ENCODE measurements at places on chromosomes 12 and 14.

- DNase-seq, result no peak
Observed at GRCh38 chr12:55607821-55608594, 28.7 kb upstream of the OR10P1 start.

- DNase-seq, result no peak
Observed at GRCh38 chr12:57133916-57134315, 5.6 kb downstream of the LRP1 start.

DNA sequence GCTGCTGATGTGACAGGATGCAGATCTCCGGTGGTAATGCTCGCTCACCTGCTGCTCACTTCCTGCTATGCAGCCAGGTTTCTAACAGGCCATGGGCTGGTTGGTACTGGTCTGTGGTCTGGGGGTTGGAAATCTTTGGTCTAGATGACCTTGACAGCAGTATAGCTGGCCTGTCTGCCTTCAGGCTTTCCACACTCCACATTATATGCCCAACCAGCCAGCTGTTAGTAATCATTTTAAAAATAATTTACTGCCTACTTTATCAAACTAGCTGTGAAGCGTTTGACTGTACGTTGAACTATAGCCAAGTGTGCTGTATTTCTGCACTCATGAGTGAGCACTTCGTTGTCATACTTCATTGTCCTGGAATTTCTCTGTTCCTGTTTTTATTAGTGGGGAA, 424.0 kb upstream of the GARIN6 start:
- DNase-seq, result no peak

- DNase-seq, result no peak
Observed at GRCh38 chr12:65493913-65494245, 215.4 kb downstream of the MSRB3 start.

- DNase-seq, result no peak
Observed at GRCh38 chr14:51401272-51401671, 161.2 kb downstream of the TMX1 start.

GRCh38 chr14:85533023-85533860, 3.3 kb downstream of the FLRT2 start:
- DNase-seq, result peak; percentile 50

- no peak for DNase-seq
Observed at GRCh38 chr14:103716899-103717411, 1.3 kb downstream of the ZFYVE21 start.

DNA sequence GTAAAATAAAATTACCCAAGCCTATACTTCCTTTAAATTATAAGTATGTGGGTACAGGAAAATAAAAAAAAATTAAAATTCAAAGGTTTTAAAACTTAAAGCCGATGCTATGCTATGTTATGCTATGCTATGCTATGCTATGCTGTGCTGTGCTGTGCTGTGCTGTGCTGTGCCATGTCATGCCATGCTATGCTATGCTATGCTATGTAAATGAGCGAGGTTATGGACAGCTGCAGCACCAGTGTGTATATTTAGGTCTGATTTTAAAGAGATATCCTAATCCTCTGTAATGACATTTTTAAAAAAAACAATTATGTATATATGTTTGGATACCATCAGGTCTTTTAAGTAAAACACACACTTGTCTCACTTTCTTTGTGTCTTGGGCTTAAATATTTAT, 1822.0 kb upstream of the SEL1L start:
- DNase-seq, result no peak

GRCh38 chr12:122067966-122068365, 10.6 kb upstream of the MLXIP start:
- no peak for DNase-seq

GRCh38 chr14:61188196-61188595, 92.9 kb downstream of the TMEM30B start:
- DNase-seq, result peak; percentile 14

GRCh38 chr14:77582511-77582910, 33.9 kb downstream of the SPTLC2 start:
- no peak for DNase-seq

GRCh38 chr14:61566537-61567225, 128.6 kb upstream of the HIF1A start:
- DNase-seq, result no peak

DNA sequence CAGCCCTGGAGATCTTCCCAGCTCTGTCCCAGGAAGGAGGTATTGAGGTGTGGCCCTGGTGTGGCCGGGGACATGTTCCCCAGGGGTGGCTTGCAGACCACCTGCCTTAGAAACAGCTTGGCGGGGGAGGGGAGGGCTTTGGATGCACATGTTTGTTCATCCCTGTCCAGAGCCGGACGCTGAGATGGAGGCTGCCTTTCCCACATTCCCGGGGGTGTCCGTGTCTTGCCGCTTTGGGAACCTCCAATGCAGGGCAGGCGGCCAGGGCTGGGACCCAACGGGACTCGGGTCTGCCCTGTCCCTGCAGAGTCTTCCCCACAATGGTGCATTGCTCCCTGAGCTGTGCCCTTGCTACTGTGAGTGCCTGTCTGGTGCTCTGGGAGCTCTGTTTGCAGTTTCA, 319.5 kb upstream of the SFSWAP start:
- DNase-seq, result no peak

DNA sequence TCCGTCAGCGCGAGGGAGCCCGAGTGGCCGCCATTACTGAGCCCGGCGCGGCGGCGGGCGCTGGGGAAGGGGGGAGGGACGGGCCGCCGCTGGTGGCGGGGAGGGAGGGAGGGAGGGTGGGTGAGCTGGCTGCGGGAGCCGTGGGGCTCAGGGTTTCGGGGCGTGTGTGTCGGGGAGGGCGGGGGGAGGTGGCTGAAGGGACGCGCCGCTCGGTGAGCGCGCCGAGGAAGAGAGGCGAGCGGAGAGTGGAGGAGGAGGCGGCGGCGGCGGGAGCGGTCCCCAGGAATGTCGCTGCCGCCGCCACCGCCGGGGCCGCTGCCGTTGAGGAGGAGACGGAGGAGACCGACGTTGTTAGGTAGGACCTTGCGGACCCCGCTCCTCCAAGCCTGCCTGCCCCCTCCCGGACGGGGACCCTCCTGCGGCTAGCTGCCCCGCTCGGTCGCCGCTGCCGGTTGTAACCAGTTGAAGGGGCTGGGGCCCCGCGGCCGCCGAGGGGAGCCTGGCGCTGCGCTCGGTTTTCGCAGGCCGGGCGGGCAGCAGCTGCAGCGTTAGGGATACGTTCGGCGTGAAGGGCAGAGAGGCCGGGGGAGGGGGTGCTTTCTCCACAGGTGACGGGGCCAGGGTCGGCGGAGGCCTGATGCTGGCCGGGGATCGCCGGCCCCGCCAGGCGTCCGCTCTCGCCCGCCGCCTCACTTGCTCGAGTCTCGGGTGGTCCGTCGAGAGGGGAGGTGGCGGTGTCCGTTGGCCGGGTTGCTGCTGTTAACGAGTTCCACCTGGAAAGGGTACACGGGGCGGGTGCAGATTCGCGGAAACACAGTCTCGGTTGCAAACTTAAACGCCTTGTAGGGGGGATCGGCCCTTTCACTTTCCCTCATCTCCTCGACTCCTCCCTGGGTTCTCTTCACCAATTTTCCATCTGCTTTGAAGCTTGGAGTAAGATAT, at the start of gene ARHGAP5:
TSS of gene ARHGAP5 (plus strand) at position 224 of the 942 bp plus-strand sequence. CDS start 13,366 bp downstream, outside the sequence.
- peak; percentile 56 for DNase-seq

DNA sequence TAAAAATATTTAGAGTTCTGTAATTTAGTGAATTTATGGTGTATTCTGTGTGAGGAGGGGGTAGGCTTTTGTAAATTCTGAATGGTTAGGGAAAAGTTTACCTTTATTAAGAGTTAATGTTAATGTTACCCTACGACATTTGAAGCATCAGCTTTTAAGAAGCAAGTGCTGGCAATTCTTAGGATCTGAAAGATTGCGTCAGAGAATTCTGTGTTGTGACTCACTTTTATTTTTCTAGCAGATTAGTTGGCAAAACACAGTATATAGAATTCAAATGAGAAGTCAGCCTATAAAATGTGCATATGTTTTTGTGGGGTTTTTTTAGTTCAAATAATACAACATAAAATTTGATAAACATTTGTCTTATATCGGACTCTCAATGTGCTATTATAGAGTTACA, 97.6 kb downstream of the RAD52 start:
- peak; percentile 68 for DNase-seq

DNA sequence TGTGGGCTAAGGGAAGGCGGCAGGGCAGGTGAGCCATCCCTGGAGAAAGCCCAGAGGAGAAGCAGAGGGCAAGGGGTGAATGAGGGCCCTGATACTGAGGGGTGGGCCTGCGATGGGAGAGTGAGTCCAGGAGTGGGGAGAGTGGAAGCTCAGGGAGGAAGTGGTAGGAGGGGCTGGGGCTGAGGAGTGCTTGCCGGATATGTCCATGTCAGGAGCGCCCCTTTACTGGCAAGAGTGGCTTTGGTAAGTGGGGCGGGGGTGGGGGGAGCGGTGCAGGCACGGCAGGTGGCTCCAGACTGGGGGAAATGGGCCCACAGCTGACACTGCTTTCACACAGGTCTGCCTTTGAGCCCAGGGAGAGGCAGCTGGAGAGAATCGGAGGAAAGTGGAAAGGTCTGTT, 86.4 kb upstream of the GPR68 start:
- DNase-seq, result no peak

DNA sequence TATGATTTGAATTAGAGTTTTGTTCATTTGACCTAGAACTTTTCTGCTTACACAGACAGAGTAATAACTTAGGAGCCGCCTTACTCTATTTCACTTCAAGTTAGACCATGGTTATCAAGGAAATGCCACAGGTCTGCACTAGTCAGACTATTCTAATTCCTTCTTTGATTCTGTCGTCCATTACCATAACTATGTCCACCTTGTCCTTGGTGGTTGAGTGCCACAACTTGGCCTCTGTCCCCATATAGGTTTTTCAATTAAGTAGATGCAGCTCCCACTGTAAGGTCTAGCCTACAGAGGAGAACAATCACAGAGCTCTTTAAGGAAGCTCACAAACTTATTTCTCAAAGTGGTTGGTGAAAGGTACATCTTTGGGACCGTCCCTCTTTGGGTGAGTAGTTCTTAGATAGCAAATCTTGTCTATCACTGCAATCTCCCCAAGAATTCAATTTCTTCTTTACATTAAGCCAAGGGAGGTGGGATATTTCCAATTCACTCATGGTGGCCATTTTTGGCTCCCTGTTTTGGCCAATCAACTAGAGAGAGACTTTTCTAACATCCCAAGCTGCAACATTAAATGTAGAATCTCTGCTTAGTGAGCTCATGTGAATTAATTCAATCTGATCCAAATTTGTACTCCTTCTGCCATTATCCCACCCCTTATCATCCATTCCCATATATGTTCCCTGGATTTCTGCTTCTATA, 434.6 kb downstream of the ADAMTS20 start:
- no peak for DNase-seq

DNA sequence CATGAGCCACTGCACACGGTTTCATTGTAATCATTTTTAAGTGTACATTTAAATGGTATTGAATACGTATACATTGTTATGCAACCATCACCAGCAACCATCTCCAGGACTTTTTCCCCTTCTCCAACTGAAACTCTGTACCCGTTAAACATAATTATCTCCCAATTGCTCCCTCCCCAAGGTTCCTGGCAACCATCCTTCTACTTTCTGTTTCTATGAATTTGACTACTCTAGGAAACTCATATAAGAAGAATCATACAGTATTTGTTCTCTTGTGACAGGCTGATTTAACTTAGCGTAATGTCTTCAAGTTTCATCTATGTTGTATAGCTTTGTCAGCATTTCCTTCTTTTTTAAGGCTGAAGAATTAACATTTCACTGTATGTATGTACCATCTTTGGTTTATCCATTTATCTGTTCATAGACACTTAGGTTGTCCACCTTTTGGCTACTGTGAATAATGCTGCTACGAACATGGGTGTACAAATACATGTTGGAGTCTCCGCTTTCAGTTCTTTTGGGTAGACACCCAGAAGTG, 223.1 kb downstream of the EFCAB11 start:
- DNase-seq, result peak; percentile 54

- no peak for DNase-seq
Observed at GRCh38 chr12:71128191-71128788, 29.5 kb downstream of the TSPAN8 start.

DNA sequence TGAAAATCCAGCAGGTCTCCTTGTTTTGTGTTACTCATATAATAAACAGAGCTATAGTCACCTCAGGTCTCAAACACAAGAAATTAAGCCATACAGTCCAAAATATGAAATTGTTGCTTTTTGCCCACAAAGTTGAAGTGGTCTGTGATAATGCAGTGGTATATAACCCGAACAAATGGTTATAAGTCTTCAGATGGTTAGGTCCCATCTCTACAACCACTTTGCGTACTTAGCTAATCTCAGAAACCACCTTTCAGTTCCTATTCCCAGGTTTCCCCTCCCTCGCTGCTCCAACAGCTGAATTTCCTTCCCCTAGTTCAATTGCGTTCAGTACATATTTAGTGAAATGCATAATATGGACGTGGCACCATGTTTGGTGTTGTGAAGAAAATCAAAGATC, 3.3 kb upstream of the KCNA5 start:
- no peak for DNase-seq

GRCh38 chr12:96094201-96094600, 58.8 kb upstream of the LTA4H start:
- no peak for DNase-seq

DNA sequence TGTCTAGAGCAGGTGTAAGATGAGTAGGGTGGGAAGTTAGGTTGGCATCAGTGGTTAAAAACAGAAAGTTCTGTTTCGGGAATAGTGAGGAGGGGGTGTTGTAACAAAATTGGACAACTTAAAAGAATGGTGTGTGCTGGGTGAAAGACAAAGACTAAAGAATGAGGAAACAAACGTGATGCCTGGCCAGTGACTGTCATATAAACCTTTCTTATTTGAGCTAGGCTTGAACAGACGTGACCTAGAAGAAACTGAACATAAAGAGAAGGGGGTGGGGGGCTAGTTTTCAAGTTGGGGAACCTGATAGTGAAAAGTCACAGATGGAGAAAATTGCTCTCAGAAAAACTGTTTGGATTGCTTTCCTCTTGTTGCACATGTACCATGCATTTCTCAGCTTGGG, 39.6 kb downstream of the RAD52 start:
- DNase-seq, result no peak

- peak; percentile 13 for DNase-seq
Observed at GRCh38 chr12:66197495-66197921, 8.5 kb downstream of the IRAK3 start.

GRCh38 chr14:35944847-35945246, 118.7 kb downstream of the BRMS1L start:
- DNase-seq, result no peak

- no peak for DNase-seq
Observed at GRCh38 chr14:36767603-36768281, 106.1 kb downstream of the PAX9 start.

GRCh38 chr12:106416273-106416672, 58.7 kb downstream of the POLR3B start:
- DNase-seq, result no peak

GRCh38 chr14:24274101-24274543, 2.7 kb upstream of the RABGGTA start:
- peak; percentile 87 for DNase-seq
